B cell (primary cell): ENCODE measurements at places on chromosomes 5 and 9. TPM values are rescaled to one million over a fixed set of nuclear protein-coding genes. Genes with fewer than 3 reads are reported as not detected.

RAB3C gene
- 0.20 and 0.32 TPM in 2 replicates for total RNA-seq

DNA sequence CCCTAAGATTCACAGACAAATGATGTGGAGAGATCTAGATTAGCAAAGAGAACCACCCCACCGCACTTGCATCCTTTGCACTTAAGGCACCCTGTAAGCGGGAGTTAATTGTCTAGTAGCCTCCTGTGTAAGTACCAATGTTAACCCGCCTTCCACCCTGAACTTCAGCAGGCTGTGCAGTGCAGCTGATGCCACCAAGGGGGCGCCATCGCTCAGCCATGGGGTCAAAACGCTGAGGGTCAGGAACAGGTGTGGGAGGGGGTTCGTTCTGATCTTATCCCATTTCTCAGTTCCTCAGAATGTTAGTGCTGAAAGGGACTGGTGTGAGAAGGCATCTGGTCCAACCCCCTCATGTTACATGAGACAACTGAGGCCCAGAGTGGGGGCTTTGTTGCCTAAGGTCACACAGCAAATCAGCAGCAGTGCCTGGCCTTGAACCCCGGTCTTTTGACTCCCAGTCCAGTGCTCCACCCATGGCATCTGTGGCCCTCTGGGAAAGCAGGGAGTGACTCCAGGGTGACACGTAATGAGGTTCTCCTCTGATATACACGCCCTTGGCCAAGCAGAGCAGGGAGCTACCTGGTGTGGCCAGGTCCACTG, 57.3 kb downstream of the CYFIP2 start:
- no peaks in the 10 kb centered on the region for H3K4me1 ChIP-seq
- peaks cover 97% of the 10 kb centered on the region for H3K36me3 ChIP-seq

- peaks cover 76% of the 10 kb centered on the region for H3K4me1 ChIP-seq
- H3K27me3 ChIP-seq: no peaks in the 10 kb centered on the region
- no peak overlapping the region for H3K4me3 ChIP-seq
- H3K27ac ChIP-seq: peak overlapping the region; percentile 45
Measured at GRCh38 chr5:169650701-169651331, 13.7 kb downstream of the DOCK2 start.

DNA sequence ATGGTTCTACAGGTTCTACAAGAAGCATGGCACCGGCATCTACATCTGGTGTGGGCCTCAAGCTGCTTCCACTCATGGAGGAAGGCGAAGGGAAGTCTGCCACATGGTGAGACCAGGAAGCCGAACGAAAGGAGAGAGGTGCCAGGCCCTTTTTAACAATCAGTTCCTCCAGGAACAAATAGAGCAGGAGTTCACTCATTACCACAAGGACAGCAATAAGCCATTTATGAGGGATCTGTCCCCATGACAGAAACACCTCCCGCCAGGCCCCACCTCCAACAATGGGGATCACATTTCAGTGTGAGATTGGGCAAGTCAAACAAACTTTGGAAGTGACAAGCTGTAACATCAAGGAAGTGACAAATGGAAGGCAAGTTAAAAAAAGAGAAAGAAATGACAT, 95.5 kb upstream of the PTPN3 start:
- no peaks in the 10 kb centered on the region for H3K36me3 ChIP-seq
- H3K27me3 ChIP-seq: no peaks in the 10 kb centered on the region
- no peak overlapping the region for H3K4me3 ChIP-seq
- no peaks in the 10 kb centered on the region for H3K4me1 ChIP-seq

TRAF1 gene
- 12.2 and 13.1 TPM in 2 replicates for total RNA-seq

C5orf34 gene
- 5.1 and 5.5 TPM in 2 replicates for total RNA-seq

PPP2R2B gene
- 0.10 TPM in 1 of 2 replicates, not detected in the other for total RNA-seq

- no peaks in the 10 kb centered on the region for H3K4me1 ChIP-seq
- peaks cover 19% of the 10 kb centered on the region for H3K36me3 ChIP-seq
Measured at GRCh38 chr9:135850737-135851136, 56.6 kb downstream of the CAMSAP1 start.

DNA sequence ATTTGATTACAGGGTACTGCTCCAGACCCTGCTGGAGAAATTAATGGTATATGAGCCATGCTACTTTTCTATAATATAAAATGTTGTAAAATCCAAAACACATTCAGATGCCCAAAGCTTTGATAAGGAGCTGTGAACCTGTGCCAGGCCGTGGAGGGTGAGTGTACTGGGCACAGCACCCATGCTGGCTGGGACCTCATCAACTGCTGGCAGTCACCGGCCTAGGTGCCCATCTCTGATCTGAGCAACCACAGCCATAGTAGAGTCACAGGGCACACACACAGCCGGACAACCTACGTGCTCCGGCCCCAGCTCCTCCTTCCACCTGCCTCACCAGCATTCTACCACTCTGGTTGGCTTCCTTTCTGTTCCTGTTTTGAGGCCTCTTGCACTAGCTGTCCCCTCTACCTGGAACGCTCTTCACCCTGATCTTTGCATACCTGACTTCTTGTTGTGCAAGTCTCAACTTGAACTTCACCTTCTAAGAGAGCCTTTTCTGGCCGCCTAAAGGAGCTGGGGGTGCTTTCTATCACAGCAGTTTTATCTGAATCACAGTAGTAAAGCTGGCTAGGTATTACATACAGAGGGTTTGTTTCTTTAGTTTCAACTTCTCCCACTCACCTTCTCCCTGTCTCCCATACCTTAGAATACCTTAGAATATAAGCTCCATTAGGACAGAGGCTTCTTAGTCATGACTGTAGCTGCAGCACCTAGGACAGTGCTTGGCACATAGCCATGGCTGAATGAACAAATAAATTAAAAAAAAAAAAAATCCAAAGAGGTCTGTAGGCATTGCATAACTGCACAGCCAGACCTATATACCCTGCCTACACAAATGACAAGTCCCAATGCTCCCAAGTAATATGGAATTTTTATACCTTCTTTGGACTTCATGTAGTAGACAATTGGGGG, 51.7 kb downstream of the MED27 start:
- H3K27me3 ChIP-seq: no peaks in the 10 kb centered on the region
- no peaks in the 10 kb centered on the region for H3K36me3 ChIP-seq
- no peak for DNase-seq
- H3K4me3 ChIP-seq: no peak overlapping the region

SPATA24 gene
- 6.4 and 8.2 TPM in 2 replicates for total RNA-seq

OR1N2 gene
- not detected in 2 replicates for total RNA-seq

DNA sequence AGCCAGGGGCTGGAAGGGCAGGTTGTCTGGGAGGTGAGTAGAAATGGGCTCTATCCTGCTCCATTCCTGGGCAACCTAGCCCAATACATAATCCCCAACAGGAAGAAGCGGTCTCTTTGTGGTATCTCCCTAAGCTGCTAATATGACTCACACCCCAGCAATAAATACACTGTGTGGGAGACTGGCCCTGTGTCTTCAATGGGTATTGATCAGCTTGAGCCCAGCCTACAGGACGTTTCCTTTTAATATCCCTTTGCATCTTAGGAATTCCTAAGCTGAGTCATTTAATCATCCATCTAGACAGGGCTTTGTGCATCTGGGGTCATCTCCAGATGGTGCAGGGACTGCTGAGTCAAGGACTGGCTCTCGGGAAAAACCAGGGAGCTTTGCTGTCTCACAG, 207.0 kb upstream of the PANK3 start:
- no peak overlapping the region for H3K4me3 ChIP-seq
- H3K27ac ChIP-seq: no peak overlapping the region
- H3K27me3 ChIP-seq: no peaks in the 10 kb centered on the region

WDR38 gene
- total RNA-seq: not detected in 2 replicates

DNA sequence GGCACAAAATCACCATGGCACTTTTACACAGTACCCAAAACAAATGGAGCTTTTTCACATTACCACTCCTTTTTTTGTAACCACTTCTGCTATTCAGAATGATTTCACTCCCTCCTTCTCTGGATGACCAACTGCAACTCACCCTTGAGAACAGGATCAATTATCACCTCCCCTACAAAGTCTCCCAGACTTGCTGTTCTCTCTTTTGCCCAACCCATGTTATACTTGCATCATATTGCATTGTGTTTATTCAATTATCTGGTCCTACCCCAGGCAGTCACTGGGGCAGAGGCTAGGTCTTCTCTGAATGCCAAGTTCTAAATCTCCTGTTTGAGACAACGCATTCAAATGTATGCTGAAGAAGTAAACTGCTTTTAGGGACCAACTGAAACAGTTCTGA, 96.0 kb downstream of the GPR21 start:
- H3K27me3 ChIP-seq: no peaks in the 10 kb centered on the region
- peaks cover 90% of the 10 kb centered on the region for H3K36me3 ChIP-seq
- no peak overlapping the region for H3K27ac ChIP-seq
- no peak for DNase-seq
- no peaks in the 10 kb centered on the region for H3K4me1 ChIP-seq

CHSY3 gene
- total RNA-seq: not detected in 2 replicates

DNA sequence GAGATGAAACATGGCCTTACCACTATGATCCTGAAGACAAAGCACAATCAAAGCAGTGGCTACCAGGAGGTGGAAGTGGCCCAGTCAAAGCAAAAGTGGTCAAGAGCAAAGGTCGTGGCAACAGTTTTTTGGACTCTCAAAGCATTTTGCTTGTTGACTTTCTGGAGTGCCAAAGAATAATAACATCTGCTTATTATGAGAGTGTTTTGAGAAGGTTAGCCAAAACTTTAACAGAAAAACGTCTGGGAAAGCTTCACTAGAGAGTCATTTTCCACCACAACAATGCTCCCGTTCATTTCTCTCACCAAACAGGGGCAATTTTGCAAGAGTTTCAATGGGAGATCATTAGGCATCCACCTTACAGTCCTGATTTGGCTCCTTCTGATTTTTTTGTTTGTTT, 33.6 kb upstream of the MAMDC2 start:
- H3K27me3 ChIP-seq: no peaks in the 10 kb centered on the region
- DNase-seq: no peak
- no peaks in the 10 kb centered on the region for H3K36me3 ChIP-seq
- H3K27ac ChIP-seq: no peak overlapping the region
- no peak overlapping the region for H3K4me3 ChIP-seq
- H3K4me1 ChIP-seq: no peaks in the 10 kb centered on the region

TMEFF1 gene
- not detected in 2 replicates for total RNA-seq

DNA sequence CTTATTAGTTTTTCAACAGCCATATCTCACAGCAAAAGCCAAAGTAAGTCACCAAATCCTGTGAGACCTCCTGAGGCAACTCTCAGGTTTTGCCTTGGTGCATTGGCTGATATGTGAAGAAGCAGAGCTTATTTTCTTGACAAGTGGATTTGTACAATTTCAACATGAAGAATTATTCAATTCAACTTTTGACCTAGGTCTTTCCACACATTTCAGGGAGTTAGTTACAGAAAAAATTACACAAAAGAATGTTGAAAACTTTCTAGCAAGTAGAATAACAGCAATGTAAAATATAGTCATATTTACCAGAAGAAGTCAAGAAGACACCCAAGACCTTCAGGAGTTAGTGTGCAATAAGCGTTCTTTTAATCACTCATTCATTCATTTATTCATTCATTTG, 62.4 kb upstream of the ADRB2 start:
- DNase-seq: no peak
- no peak overlapping the region for H3K4me3 ChIP-seq
- no peaks in the 10 kb centered on the region for H3K27me3 ChIP-seq
- no peak overlapping the region for H3K27ac ChIP-seq
- H3K36me3 ChIP-seq: no peaks in the 10 kb centered on the region

ADAMTS13 gene
- total RNA-seq: 2.5 and 3.3 TPM in 2 replicates
